ENCODE measurements at places on chromosomes 12 and 14.

- DNase-seq: no peak
- H3K36me3 ChIP-seq: no peaks in the 10 kb centered on the region
- peaks cover 2% of the 10 kb centered on the region for H3K4me1 ChIP-seq
Measured at GRCh38 chr12:130715998-130716968, at the start of gene RIMBP2. Gene RIMBP2 (minus strand): TSS chr12:130716299. CDS start chr12:130479013, 237,286 bp downstream.

GRCh38 chr14:58151133-58152013, 640 bp downstream of the ARMH4 start:
- no peaks in the 10 kb centered on the region for H3K36me3 ChIP-seq
- H3K4me3 ChIP-seq: peak overlapping the region; percentile 73
- peaks cover 53% of the 10 kb centered on the region for H3K27me3 ChIP-seq

GRCh38 chr12:33988197-33988805, 34.0 kb upstream of the ALG10 start:
- no peaks in the 10 kb centered on the region for H3K27me3 ChIP-seq
- DNase-seq: no peak
- H3K4me1 ChIP-seq: no peaks in the 10 kb centered on the region
- H3K36me3 ChIP-seq: no peaks in the 10 kb centered on the region
- no peak overlapping the region for H3K4me3 ChIP-seq

- H3K27ac ChIP-seq: no peak overlapping the region
- H3K4me3 ChIP-seq: no peak overlapping the region
- DNase-seq: no peak
Measured at GRCh38 chr14:26067786-26068459, 529.9 kb downstream of the NOVA1 start.

DNA sequence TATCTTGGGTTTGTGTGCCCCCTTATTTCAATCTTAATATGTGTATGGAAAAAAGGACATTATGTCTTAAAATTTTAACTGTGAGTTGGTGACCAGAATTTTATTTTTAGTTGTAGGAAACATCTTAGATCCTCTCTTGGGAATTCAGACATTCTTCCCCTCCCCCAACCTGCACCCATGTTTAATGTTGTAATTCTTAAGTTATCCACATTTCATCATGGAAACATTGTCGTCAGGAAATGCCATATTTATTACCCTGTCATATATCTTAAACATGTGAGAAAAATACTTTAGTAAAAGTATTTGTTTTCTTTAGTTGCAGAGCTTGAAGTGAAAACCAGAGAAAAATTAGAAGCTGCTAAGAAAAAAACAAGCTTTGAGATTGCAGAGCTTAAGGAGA, 30.3 kb downstream of the YEATS4 start:
- no peak for DNase-seq
- no peak overlapping the region for H3K27ac ChIP-seq
- H3K4me1 ChIP-seq: no peaks in the 10 kb centered on the region
- H3K4me3 ChIP-seq: no peak overlapping the region

- peak overlapping the region; percentile 95 for H3K27ac ChIP-seq
- peaks cover 4% of the 10 kb centered on the region for H3K27me3 ChIP-seq
- peak; percentile 49 for DNase-seq
Measured at GRCh38 chr12:92928421-92928961, 604 bp downstream of the EEA1 start.

GRCh38 chr14:51917193-51917592, 56.8 kb downstream of the GNG2 start:
- no peak overlapping the region for H3K27ac ChIP-seq
- no peak overlapping the region for H3K4me3 ChIP-seq

DNA sequence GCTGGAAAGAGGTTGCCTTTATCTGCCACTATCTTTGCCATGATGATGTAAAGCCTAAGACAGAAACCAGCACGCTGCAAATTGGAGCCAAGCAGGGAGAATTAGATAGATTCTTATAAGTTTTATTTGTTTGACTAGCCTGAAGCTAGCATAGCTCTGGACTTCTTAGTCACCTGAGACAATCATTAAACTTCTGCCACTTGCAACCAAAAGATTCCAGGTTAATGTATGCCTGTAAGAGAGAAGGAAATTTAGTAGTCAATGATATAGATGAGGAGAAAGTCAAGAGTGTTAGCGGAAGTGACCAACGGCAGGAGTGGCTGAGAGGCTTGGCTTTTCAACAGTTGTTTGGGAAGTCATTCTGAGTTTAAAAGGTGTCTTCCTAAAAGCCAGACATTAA, 1106.6 kb downstream of the VRK1 start:
- no peaks in the 10 kb centered on the region for H3K27me3 ChIP-seq
- H3K4me3 ChIP-seq: no peak overlapping the region
- H3K4me1 ChIP-seq: no peaks in the 10 kb centered on the region
- no peak overlapping the region for H3K27ac ChIP-seq
- DNase-seq: no peak
- no peaks in the 10 kb centered on the region for H3K36me3 ChIP-seq

DNA sequence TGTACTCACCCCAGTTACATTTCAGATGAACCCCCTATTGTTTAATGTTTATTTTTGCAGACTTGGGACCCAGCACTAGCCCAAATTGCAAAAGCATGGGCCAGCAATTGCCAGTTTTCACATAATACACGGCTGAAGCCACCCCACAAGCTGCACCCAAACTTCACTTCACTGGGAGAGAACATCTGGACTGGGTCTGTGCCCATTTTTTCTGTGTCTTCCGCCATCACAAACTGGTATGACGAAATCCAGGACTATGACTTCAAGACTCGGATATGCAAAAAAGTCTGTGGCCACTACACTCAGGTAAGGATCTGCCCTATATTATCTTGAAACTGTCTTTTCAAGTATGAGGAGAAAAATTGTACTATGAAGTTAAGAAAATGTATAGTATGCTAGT, 1.2 kb downstream of the GLIPR1 start:
- no peaks in the 10 kb centered on the region for H3K27me3 ChIP-seq
- no peak for DNase-seq
- H3K4me1 ChIP-seq: peaks cover 83% of the 10 kb centered on the region
- peak overlapping the region; percentile 98 for H3K27ac ChIP-seq
- H3K36me3 ChIP-seq: peaks cover 22% of the 10 kb centered on the region
- peak overlapping the region; percentile 93 for H3K4me3 ChIP-seq

GRCh38 chr12:60169904-60170303, 574.1 kb downstream of the SLC16A7 start:
- no peaks in the 10 kb centered on the region for H3K36me3 ChIP-seq
- H3K27me3 ChIP-seq: no peaks in the 10 kb centered on the region
- no peak overlapping the region for H3K27ac ChIP-seq
- H3K4me1 ChIP-seq: no peaks in the 10 kb centered on the region
- H3K4me3 ChIP-seq: no peak overlapping the region

- H3K27ac ChIP-seq: no peak overlapping the region
- peaks cover 53% of the 10 kb centered on the region for H3K36me3 ChIP-seq
- DNase-seq: no peak
- H3K4me1 ChIP-seq: no peaks in the 10 kb centered on the region
- no peaks in the 10 kb centered on the region for H3K27me3 ChIP-seq
- no peak overlapping the region for H3K4me3 ChIP-seq
Measured at GRCh38 chr12:109580684-109581333, 7.2 kb downstream of the MVK start.

DNA sequence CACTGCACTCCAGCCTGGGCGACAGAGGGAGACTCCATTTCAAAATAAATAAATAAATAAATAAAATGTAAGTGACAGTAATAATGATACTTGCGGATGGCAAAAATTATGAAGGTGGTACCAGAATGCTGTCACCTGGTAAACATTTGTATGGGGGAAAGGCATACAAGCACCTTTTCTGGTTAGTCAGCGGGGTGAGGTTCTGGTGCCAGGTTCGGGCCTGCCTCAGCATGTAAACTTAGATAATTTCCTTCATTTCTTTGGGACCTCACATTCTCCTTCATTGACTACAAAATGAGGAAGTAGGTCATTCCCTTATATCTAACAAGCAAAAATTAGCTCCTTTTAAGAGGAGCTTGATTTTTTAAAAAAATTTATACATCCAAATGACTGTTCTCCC, 10.8 kb downstream of the VTI1B start:
- no peak overlapping the region for H3K27ac ChIP-seq
- no peaks in the 10 kb centered on the region for H3K27me3 ChIP-seq
- H3K4me3 ChIP-seq: no peak overlapping the region
- H3K36me3 ChIP-seq: peaks cover 7% of the 10 kb centered on the region
- peaks cover 22% of the 10 kb centered on the region for H3K4me1 ChIP-seq

- peaks cover 21% of the 10 kb centered on the region for H3K4me1 ChIP-seq
- no peaks in the 10 kb centered on the region for H3K36me3 ChIP-seq
- H3K27me3 ChIP-seq: peaks cover 20% of the 10 kb centered on the region
- no peak overlapping the region for H3K4me3 ChIP-seq
Measured at GRCh38 chr14:20618271-20618749, 23.2 kb downstream of the OR6S1 start.

DNA sequence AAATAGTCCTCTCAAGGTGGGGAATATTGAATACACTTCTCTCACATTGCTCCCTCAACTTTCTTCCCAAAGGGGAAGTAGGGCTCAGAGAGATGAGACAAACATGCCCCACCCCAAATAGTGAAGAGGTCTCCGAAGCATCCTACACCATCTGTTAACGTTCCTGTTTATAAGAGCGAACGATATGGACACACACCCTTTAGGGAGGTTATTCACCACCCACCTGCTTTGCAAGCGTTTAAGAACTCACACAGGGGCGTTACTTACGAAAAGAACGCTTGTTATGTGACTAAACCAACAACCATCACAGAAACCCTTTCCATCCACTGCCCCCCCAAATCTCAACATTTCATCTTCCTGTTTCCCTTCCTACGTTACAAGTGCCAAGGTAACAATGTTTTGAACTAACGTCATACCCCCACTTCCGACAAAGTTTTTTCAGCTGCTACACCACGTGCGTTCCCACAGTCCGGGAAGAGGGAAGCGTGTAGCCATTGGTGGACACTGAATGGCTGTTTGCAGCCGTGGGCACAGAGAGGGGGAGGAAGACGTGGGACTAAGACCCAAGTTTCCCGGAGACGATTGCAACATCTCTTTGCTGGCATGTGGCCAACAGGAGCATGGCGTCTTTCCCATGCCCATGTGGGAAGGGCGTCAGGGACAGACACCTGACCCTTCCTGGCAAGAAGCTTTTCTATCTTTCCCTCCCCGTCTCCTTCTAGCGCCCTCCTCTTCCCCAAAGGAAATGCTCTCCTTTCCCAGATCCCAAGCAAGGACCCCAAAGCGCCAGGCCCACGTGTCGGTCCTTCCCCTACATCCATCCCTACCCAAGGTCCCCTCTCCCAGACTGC, 1.2 kb downstream of the YBX3 start:
- H3K27ac ChIP-seq: peak overlapping the region; percentile 69
- H3K36me3 ChIP-seq: no peaks in the 10 kb centered on the region
- peaks cover 36% of the 10 kb centered on the region for H3K4me1 ChIP-seq
- H3K27me3 ChIP-seq: peaks cover 45% of the 10 kb centered on the region
- DNase-seq: peak; percentile 55
- H3K4me3 ChIP-seq: peak overlapping the region; percentile 84

- peaks cover 36% of the 10 kb centered on the region for H3K36me3 ChIP-seq
- no peaks in the 10 kb centered on the region for H3K27me3 ChIP-seq
- H3K4me3 ChIP-seq: no peak overlapping the region
- no peak for DNase-seq
- H3K27ac ChIP-seq: no peak overlapping the region
Measured at GRCh38 chr14:105050551-105050897, 14.7 kb downstream of the GPR132 start.

DNA sequence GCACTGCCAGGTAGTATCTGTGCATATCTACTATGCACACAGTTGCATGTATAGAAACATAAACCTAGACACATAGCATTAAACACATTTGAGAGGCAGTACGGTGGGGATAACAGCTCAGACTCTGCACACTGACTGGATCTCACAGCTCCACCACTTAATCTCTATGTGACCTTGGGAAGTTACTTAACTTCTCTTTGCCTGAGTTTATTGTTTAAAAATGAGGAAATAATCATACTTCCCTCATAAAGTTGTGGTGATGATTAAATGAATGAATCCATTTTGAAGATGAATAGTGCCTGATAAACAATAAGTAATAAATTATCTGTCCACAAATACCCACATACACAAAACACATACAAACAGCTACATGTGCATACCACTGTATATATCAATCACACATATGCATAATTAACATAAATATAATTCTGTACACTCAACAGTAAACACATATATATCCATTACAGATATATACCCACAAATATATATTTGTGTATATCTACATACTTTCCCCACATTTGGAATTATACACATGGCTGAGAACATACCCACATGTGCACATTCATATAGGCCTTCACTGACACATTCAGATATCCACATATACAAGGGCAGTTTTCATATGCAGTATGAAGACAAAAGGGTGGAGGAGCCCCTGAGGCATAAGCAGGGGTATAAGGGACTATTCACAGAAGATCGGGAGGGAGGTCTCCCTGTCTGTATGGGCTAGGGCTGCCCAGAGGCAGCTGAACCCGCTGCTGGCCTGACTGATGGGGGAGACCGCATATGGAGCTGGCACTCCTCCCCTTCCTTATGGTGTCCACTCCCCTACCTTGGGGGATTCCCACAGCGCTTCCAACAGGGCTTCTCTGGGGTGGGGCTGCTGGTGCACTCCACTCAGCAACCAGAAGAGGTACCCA, 5.9 kb downstream of the CDH24 start:
- H3K4me1 ChIP-seq: peaks cover 8% of the 10 kb centered on the region
- no peak overlapping the region for H3K4me3 ChIP-seq
- H3K36me3 ChIP-seq: no peaks in the 10 kb centered on the region
- no peak overlapping the region for H3K27ac ChIP-seq
- H3K27me3 ChIP-seq: peaks cover 18% of the 10 kb centered on the region
- DNase-seq: no peak

DNA sequence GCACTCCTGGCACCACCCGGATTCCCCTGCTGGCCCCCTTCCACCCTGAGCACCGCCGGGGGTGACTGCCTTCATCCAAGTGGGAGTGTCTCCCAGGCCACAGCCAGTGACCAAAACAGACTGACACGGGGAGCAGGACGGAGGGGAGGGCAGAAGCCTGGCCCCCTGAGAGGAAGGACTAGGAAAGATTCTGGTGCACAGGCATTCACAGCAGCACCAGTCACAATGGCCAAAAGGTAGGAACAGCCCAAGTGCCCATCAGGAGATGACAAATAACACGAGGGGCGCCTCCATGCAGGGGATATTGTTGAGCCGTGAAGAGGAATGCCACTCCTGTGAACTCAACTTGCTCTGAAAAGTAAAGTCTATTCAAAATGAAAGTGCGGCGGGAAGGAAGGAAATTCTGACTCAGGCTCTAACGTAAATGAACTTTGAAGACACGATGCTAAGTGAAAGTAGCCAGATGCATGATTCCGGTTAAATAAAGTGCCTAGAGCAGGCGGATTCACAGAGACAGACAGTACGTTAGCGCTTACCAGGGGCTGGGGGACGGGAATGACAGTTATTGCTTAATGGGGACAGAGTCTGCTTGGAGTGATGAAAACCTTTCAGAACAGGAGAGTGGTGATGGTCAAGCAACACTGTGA, 146.1 kb upstream of the NCOR2 start:
- DNase-seq: peak; percentile 69
- peaks cover 22% of the 10 kb centered on the region for H3K4me1 ChIP-seq
- H3K27me3 ChIP-seq: peaks cover 44% of the 10 kb centered on the region
- H3K27ac ChIP-seq: peak overlapping the region; percentile 80
- H3K4me3 ChIP-seq: peak overlapping the region; percentile 40
- no peaks in the 10 kb centered on the region for H3K36me3 ChIP-seq

- peaks cover 25% of the 10 kb centered on the region for H3K4me1 ChIP-seq
- peaks cover 28% of the 10 kb centered on the region for H3K27me3 ChIP-seq
- H3K36me3 ChIP-seq: no peaks in the 10 kb centered on the region
- H3K27ac ChIP-seq: no peak overlapping the region
- no peak for DNase-seq
Measured at GRCh38 chr14:92903359-92903758, 19.6 kb upstream of the CHGA start.
